ENCODE measurements at places on chromosomes 12 and 14.

- no peak for DNase-seq
Measured at GRCh38 chr12:105524961-105525360, 194.5 kb downstream of the C12orf75 start.

- no peak for DNase-seq
Measured at GRCh38 chr12:124461851-124462623, 105.4 kb downstream of the NCOR2 start.

DNA sequence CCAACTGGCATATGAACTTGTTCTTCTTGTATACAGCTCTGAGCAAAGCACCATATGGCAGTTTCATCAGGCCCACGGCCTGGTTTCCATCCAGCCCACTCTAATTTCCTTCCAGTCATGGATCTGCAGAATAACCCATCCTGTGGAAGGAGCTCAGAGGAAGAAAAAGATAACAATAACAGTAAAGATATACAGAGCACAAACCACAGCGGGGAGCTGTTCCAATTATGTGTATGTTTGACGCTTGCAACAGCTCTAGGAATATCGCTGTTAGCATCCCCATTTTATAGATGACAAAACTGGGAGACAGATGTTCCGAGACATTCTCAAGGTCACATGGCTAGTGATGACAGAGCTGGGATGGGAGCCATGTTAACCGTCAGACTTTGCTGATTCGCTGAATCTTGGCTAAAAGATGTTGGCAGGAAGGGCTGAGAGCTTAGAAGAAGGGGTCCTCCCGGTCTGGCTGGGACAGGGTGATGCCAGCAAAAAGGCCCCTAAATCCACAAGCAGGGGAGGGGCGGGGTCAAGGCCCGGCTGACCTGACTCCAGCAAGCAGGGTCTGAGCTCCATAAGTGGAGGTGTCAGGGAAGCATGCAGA is 34.4 kb upstream of the CIPC start:
- no peak for DNase-seq

- no peak for DNase-seq
Measured at GRCh38 chr12:62032870-62033269, 227.3 kb upstream of the USP15 start.

DNA sequence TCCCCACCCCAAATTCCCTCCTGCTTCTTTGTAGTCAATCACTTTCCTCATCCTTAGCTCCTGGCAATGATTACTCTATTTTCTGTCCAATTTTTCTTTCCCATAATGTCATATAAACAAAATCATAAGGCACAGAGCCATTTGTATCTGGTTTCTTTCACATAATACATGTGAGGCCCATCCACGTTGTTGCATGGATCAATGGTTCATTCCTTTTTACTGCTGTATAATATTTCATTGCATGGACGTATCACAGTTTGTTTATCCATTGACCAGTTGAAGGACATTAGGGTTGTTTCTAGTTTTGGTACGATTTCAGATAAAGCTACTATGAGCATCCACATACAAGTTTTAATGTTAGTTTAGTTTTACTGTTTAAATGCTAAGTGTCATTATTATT is 13.7 kb upstream of the MED13L start:
- no peak for DNase-seq

DNA sequence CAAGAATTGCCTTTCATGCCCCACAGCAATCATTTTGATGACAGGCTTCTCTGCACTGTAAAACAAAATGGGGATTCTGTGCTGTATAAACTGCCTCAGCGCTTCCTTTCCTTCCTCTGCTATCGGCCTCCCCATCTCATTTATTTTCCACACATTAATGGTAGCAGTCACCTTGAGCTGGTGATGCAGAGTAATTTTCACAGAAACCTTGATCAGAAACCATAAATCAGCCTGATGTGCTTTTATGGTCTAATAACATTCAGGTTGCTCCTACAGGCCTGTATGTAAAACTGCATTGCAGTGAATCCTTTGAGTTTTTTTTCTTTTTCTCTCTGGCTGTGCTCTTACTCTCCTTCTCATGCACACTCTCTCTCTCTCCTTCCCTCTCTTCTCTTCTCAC is 578.4 kb upstream of the STXBP6 start:
- no peak for DNase-seq

- DNase-seq, result no peak
Measured at GRCh38 chr12:68978678-68979077, 45.7 kb upstream of the CPM start.

DNA sequence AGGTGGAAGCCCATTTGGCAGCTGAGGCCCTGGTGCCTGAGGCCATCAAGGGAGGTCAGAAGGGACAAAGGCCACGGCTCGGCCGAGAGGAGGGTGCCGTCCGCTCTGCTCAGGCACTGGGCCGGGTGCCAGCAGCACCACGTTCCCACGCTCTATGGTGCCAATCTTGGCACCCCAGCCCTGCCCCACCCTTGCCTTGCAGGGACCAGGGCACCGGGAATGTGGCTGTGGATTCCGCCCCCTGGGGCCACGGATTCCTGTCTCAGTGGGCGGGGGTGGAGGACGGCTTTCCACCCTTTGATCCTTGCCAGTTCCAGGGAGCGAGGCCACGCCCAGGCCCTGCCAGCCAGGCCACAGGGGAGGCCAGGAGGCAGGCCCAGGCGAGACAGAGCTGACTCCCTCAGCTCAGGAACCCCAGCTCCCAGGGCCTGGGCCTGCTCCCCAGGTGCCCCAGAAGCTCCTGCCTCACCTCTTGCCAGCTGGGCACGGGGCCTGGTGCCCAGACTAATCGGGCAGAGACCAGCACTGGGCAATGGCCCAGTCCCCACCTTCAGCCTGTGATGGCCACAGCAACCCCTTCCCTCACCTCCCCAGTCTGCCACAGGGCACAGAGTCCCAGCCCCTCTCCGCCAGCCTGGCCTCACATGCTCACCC is 26.4 kb upstream of the GPR132 start:
- DNase-seq, result no peak

- DNase-seq, result no peak
Measured at GRCh38 chr14:52885230-52885629, 65.6 kb downstream of the FERMT2 start.

DNA sequence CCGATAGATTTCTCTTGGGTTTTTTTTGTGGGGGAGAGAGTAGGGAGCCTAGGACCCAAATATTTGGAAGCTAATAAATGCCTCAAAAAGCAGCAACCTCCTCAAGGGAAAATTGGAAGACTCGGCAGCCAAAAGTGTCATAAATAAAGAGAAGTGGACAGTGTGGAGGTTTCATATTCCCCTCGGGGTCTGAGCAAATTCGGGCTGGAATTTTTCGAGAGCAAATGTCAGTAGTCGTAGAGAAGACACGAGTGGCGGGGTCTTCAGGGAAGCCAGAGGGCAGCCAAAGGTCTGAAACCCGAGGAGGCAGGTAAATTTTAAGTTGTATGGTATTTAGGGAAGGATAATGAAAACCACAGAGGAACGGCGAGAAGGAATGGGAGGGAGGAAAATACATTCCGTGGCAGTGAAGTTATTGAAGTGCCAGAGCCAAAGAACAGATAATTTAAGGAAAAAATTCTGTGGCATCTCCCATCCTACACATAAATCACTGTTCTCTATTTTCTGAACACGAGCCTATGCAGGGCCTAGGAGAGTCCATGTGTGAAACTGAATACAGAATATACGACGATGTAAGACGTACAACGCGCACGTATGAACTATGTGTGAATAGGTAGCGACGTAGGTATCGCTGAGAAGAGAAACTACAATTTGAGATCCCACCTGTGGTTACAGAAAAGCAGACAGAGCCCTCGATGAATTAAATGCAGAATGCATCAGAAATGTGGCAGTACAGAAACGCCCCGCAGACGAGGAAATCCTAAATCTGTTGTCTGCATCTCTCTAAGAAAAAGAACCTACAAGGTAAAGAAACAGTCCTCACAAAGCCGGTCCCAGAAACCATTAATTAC is 12.9 kb downstream of the BCL11B start:
- DNase-seq, result no peak

GRCh38 chr12:18658829-18659228 is 79.0 kb downstream of the PLCZ1 start:
- no peak for DNase-seq

DNA sequence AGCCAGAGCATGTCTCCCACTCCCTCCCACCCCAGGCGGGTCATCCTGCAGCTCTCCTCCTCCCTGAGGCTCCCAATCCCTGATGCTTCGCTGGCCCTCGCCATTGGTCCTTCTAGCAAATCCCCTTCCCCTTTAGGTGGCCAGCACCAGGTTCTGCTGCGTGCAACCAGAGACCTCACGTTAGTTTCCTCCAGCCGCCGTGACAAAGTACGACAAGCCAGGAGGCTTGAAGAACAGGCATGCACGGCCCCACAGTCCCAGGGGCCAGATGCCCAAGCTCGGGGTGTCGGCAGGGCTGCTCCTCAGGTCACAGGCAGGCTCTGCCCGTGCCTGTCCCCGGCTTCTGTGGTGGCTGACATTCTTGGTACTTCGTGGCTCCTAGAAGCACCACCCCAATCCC is 95.8 kb downstream of the RIMBP2 start:
- peak; percentile 40 for DNase-seq
